IPS-NIHi11 (cell line): ENCODE measurements at places on chromosomes 1 and 21.

GRCh38 chr1:11441211-11441952, 37.6 kb upstream of the DISP3 start:
- DNase-seq: no peak

GRCh38 chr1:34776911-34777310, 4.1 kb upstream of the GJB3 start:
- DNase-seq: no peak

DNA sequence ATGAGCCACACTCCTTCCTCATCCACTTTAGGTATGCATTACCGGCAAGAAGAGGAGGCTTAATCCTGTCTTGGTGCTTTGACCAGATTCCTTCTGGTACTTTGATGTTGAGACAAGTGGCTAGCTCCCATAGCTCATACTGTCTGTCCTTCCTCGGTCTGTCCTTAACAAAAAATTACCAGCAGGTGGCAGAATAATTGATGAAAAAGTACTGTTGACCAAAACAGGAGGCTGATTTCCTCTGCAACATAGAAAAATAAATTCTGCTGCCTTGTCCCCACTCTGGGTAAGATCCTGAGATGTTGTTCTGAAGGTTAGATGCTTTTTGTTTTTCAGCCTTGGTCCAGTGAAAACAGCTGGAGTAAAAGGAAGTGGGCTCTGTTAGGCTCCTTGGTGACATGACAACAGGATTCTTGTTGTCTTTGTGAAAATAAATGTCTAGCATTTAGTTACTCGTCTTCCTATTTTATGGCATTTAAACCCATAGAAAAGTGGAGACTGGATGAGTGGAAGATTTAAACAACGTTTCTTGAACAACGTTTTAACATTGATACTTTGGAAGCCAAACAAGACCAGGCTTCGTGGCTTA, 11.2 kb upstream of the HJV start:
- no peak for DNase-seq

DNA sequence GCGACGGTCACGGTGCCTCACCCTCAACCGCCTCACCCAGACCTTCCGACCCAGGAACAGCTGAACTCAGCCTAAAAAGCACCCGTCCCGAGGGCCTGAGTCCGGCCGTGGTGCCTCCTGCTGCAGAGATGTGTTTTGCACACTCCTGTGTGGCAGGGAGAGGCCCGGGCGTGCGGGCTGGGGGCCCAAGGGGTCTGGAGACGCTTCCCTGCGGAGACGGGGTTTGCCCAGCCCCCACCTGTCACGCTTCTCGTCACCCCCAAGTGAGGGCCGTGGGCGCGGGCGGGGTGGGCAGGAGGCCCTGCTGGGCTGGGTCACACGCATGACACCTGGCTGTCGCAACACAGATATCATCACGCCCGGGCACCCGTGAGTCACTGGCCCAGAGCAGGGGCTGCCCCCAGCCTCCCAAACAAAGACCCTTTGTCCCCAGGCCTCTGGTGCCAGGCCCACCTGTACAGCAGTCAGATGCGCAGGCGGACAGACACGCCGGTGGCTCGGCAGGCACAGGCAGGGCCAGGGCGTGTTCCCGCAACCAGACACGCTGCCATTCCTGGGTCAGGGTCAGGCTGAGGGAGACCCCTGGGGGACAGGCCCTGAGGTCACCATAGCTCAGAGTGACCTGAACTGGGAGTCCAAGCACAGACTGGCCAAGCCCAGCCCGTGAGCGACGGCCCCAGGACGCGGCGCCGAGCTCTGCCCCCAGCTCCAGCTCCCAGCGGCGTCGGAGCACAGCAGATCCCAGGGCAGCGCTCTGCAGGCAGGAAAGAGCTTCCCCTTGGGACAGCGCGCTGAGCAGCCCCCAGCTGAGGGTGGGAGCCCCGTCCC, 6.1 kb downstream of the B3GALT6 start:
- DNase-seq: peak; percentile 47

DNA sequence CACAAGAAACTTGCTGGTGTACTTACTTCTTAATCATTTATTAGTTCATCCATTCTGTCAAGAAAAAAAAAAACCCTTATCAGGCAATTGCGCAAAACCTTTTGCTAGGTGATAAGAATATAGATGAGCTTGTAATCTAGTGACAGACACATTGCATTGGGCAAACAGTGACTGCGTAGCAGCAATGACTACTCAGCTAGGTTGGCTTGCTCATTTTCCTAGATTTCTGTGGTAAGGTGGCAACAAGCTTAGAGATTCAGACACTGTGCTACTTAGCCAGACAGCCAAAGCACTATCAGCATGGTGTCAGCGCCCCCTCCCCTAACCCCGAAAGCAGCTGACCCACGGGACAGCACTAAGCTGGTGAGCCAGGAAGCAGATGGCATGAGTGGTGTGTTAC, 203.1 kb downstream of the BARHL2 start:
- no peak for DNase-seq

DNA sequence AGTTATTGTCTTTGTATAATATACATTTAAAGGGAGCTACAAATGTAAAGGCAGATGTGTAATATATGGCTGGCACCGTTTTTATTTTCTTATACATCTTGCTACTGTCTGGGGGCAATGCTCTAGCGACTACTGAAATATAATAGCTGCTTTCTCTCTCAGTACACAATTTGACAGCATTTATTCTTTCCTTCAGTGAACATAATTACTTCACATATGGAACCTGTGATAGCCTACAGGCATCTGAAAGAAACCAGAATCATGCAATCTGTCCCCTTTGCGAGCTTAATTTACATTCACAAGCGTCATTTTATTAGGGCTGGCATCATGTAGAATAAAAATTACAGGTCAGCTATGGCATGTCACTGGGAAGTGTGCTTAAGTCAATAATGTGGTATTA, 557.5 kb upstream of the PTBP2 start:
- DNase-seq: no peak

- DNase-seq: no peak
Measured at GRCh38 chr1:199909137-199909536, 118.4 kb upstream of the NR5A2 start.

GRCh38 chr1:116971258-116971860, 30.2 kb upstream of the CD101 start:
- no peak for DNase-seq

GRCh38 chr1:178500936-178501554, 4.3 kb upstream of the CLEC20A start:
- no peak for DNase-seq

GRCh38 chr21:15441992-15442391, 287.8 kb upstream of the USP25 start:
- DNase-seq: no peak

DNA sequence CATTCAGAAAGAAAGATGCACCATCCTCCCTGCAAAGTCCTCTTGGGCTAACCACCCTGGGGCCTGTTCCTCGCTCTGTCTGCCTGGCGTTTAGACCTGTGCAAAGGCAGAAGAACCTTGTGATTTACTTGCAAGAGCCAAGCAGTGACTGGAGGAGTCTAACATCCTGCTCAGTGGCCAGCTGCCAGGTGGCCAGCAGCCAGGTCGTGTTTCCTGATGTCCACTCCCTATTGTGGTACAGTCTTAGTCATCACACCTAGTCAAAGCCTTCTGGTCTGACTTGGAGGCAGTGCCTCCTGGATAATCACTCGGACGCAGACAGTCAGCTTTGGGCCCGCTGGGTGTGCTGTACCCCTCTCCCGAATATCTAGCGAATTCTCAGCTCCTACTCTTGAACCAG, 118.1 kb downstream of the PGBD5 start:
- peak; percentile 55 for DNase-seq

DNA sequence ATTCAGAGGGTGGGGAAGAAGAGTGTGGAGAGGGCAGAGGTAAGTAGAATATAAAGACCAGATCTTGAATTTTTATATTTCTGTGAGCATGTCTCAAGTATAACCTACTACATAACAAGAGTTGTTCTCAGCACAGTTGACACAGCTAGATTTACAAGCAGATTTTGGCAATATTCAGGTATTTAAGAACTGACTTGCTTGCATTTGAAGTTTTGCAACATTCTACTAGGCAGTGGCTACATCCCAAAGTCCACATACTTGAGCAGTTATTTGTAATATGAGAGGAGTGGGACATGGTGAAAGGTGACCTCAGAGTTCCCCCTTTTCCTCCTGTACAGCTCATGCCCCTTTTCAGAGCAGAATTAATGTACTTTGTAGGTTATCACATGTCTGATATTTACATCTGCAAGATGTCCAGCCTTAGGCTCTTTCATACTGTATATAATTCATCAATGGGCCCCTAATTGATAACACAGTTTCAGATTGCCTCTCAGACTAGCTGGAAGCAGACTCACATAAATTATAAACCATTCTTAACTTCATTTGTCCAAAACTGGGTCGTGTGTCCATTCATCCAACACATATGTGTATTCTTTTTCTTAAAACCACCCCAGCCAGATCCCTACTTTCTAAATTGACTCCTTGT, 136.7 kb upstream of the RAVER2 start:
- DNase-seq: no peak

GRCh38 chr1:150973836-150974579, 627 bp downstream of the CERS2 start:
- peak; percentile 60 for DNase-seq

DNA sequence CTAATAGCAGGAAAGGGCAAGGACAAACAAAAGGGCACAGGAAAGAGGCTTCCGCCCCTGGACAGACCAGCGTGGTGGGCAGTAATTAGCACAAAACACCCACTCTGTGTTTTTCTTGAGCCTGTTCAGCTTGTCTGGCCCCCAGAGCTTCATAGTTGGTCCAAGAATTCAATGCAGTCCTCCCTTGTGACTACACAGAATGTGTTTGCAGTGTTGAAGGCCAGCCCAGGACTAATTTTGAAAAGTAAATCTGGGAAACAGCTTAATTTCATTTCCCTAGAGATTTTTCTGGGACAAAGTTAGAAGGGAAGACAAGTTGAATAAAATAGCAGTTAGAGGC, 49.2 kb upstream of the LMO4 start:
- DNase-seq: no peak

- no peak for DNase-seq
Measured at GRCh38 chr1:211579440-211580302, 710 bp upstream of the SLC30A1 start.

DNA sequence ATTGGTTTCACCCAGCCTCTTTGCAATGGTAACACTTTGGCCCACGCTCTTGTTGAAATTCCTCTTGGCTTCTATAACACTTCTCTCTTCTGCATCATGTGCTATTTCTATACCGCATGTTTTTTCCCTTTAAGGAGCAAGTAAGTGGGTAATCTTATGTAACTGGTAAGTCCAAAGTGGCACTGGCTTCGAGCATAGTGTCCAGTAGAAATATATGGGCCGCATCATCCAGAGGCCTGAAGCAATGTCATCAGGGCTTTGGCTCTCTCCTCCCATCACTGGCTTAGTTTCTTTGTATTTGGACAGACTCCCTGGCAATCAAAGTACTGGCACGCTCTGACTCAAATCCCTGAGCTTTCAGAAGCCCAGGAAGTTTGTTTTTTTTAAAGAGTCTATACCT, 17.5 kb downstream of the CHML start:
- no peak for DNase-seq

DNA sequence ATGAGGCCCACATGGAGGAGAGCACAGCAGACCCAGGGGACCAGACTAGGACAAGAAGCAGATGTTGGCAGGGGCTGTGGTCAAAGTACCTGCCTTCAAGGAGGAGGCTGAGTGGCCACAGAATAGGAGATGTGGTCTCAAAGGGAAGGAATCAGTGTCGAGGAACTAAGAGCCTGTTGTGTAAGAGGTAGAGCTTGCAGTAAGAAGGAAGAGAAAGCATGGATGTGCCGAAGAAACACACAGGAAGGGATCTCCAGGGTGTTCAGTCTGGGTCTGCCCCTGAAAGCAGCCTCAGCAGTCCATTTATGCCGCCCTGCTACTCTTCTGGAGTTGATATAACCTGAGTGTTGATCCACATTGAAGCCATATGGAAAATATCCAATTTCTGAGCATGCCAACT, 83.9 kb downstream of the NID1 start:
- DNase-seq: no peak

- DNase-seq: no peak
Measured at GRCh38 chr1:237903961-237904360, 13.2 kb upstream of the ZP4 start.

- no peak for DNase-seq
Measured at GRCh38 chr1:25450891-25451290, 20.2 kb downstream of the MACO1 start.

DNA sequence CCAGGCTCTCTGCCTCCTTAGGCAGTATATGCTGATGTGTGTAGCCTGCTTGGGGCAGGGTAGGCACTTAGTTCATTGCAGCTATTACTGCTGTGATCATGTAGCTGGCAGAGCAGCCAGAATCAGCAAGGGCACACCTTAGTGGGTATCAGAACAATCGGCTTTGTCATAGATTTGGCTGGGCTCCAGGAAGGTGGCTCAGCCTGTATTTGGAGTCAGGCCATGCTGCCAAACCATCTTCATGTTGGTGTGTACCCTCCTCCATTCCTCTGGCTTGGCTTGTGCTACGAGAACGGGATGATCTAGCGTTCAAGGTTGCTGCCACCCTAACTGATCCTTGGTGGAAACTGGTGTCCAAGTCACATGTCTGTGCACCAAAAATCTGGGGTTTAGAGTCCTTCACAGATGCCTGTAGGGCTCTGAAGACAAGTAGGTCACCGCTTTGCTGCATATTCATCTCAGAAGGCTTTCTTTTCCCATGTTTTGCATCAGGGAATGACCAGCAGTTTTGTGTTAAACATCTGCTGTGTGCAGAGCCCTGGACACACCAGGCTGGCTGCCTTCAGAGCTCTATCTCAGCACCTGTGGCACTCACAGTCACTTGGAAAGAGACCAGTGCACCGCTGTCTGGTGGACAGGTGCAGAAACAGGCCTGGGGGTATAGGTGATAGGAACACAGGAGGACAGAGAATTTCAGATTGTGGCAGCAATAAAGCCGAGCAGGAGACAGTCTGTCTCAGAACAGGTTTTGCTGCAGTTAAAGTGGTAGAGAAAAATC, 23.7 kb downstream of the VANGL1 start:
- no peak for DNase-seq

DNA sequence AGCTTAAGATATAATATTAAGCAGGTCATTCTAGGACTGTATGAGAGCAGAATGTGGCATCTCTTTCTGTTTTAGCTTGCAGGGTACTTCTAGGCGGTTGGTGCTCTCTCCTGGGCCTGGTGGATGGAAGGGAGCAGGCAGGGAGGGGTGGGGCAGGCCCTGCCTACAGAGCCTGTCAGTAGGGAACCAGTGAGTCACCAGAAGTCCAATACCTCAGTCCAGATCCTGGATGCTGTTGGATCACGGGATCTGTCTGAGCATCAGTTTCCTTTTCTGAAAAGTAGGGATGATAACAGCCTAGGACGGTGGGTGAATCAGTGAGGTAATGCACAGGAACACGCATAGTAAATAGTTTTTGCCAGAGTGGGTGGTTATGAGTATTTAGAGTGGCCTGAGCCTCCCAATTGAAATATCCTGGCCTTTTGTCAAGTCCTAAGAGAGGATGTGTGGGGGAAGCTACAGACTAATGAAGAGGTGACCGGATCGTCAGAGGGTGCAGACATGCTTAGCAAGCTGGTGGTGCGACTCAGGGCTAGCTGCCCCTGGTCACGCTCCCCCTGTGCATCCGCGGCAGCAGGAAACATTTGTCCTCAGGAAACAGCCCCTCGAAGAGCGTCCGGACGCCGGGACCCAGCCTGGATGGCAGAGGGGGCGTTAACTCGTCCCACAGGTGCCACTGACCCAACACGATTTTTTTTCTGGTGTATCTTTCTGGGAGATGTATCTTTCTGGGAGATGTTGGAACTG, 23.9 kb downstream of the NAV1 start:
- no peak for DNase-seq
